ENCODE measurements at places on chromosomes 1 and 21. TPM values are rescaled to one million over a fixed set of nuclear protein-coding genes. Genes with fewer than 3 reads are reported as not detected.
A peak's percentile ranks its signal among the peaks of the same experiment; 100 is the strongest.

SLC50A1 gene
- total RNA-seq, result 130 TPM

CRYAA gene
- not detected for total RNA-seq

DNA sequence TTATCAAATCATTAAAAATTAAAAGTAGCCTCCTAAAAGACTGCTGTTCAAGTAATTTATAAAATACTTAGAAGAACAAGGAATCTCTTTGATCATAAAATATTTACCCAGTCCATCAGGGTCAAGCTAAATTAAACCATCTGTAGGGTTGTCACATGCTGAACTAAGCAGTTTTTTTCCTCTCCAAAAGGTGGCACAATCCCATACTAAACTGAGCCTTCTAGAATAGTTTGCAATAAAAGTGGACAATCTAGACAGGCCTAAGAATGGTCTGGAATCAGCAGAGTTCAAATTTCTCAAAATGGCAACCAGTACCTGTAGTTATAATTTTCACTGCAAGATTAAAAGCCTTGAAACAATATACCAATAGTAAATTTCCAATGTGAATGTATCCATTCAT is 194.8 kb downstream of the EIF4G3 start:
- H3K36me3 ChIP-seq, result no peaks in the 10 kb centered on the region
- H3K4me1 ChIP-seq, result no peaks in the 10 kb centered on the region
- H3K27ac ChIP-seq, result no peak overlapping the region
- DNase-seq, result no peak
- no peak overlapping the region for H3K4me3 ChIP-seq
- H3K27me3 ChIP-seq, result no peaks in the 10 kb centered on the region

C1orf74 gene
- 2.9 TPM for total RNA-seq

GRCh38 chr1:21955501-21956281 is 18.6 kb upstream of the HSPG2 start:
- no peaks in the 10 kb centered on the region for H3K27me3 ChIP-seq
- peak overlapping the region; percentile 37 for H3K27ac ChIP-seq

TCHHL1 gene
- total RNA-seq, result not detected

INTS7 gene
- 11.0 TPM for total RNA-seq

CD84 gene
- 1.3 TPM for total RNA-seq

DNA sequence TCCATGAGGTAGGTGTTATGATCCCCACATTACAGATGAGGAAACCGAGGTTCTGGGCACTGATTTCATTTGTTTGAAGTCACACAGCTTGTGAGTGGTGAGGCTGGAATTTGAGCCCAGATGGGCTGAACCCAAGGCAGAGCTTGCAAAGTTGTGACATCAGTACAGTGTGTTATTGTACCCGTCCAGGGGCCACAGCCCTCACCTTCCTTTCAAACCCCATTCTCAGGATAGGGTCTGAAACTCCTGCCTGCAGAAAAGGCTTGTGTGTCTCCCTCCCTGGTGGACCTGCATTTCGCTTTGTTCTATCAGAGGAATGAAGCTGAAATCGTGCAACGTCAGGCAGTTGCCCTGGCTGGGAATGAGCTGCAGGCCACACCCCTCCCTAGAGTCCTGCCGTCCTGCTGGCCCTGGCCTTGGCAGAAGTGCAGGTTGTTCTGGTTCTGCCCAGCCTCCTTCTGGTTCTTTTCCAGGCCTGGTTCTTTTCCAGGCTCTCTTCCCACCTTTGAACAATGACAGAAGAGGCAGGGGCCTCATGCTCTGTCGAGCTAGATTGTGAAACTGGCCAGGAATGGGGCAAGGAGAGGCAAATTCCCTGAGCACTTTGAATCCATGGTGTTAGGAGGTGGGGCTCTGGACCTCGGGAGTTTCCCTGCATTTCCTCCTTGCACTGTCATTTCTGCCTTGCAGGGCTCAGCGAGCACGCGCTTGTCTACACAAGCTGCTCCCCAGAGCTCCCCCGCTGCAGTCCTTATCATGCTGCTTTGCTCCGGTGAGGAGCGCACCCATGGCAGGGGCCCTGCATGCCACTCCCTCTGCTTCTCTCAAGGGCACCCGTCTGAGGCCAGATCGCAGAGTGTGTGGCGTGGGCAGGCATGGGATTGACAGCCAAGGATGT is 8.2 kb upstream of the MYOM3 start:
- H3K27me3 ChIP-seq, result no peaks in the 10 kb centered on the region
- DNase-seq, result peak; percentile 77
- H3K4me3 ChIP-seq, result no peak overlapping the region
- peak overlapping the region; percentile 77 for H3K27ac ChIP-seq

CNR2 gene
- 0.13 TPM for total RNA-seq

GRCh38 chr1:93106226-93106625 is 27.1 kb downstream of the MTF2 start:
- H3K27me3 ChIP-seq, result no peaks in the 10 kb centered on the region
- DNase-seq, result no peak
- H3K36me3 ChIP-seq, result no peaks in the 10 kb centered on the region
- H3K4me3 ChIP-seq, result no peak overlapping the region

Data from colonic mucosa (tissue), 4 donors.